ENCODE measurements at places on chromosomes 3 and 15.

DNA sequence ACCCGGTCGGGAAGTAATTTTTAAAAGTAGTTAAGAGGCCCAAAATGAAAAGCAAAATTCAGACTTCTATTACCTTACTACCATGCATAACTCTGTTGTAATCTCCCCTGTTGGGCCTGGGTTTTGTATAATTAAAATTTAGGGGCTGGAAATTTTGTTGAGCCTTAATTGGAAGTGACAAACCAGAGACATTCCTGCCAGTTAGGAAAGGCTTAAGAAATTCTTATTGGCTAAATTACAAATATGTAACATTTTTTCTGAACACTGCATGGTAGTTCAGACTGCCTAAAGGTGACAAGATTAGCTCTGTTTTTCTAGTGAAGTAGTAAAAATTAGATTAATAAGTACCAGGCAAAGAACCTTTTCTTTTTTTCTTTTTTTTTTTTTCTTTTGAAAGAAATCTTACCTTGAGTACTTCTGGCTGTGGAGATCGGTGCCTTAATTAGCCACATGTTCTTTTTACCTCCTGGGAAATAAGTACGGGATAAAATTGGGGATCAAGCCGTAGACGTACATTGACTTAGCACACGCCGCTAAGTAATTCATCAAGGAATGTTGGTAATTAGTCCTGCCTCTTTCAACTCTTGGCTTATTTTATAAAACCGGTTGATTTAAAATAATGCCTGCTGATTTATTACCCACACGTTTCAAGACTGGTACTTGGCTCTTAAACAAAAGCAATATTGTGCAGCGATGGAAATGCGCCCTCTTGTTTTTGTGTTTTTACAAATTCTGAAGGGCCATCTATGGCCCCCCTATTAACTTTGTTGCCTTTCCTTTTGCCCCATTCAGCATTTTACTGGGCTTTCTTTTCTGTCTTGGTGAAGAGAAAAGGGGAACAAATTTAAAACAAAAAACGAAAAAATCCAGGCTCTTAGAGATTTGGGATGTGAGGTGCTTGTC, 111.2 kb upstream of the SAMMSON start:
- DNase-seq: peak; percentile 73

DNA sequence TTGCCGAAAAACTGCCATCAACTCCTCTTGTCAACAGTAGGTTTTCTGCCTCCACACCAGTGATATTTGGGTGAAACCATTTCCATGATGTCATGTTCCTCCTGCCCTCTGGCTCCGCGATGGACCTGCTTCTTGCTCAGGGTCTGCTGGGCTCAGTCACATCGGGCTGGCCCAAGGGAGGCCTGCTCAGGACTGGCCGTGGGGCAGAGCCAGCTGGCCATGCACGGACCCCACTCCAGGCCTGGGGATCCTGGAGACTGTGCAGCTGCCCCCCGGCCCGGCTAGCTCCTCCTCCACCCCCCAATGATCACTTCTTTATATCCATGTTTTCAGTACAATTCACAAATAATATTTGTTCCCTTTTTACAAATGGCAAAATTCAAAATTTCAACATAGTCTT, 270.3 kb upstream of the CCDC54 start:
- no peak for DNase-seq

DNA sequence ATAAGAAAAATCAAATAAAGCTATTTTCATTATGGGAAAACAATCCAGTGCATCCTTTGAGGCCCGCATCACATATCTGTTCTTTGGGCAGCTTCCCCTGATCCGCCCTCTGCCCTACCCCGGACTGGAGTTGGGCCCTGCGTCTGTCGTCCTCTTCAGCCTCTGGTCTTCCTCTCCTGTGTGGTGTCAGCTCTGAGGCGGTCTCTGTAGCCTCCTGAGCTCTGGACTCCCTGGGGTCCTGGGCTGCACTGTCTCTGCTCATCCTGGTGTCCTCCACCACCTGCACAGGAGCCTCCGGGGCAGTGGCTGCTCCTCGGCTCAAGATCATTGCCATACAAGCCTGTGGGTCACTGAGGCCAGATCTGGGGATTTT, 7.4 kb upstream of the SNX22 start:
- no peak for DNase-seq

- no peak for DNase-seq
These were observed 36.1 kb upstream of the EPHB3 start for GRCh38 chr3:184525337-184526087.

GRCh38 chr15:100665570-100665969, 63.2 kb downstream of the ASB7 start:
- no peak for DNase-seq

GRCh38 chr15:66253418-66254088, at the start of gene MEGF11:
TSS of gene MEGF11 (minus strand) at chr15:66253750. CDS start at chr15:66128403, 125,347 bp downstream.
- DNase-seq: peak; percentile 84

DNA sequence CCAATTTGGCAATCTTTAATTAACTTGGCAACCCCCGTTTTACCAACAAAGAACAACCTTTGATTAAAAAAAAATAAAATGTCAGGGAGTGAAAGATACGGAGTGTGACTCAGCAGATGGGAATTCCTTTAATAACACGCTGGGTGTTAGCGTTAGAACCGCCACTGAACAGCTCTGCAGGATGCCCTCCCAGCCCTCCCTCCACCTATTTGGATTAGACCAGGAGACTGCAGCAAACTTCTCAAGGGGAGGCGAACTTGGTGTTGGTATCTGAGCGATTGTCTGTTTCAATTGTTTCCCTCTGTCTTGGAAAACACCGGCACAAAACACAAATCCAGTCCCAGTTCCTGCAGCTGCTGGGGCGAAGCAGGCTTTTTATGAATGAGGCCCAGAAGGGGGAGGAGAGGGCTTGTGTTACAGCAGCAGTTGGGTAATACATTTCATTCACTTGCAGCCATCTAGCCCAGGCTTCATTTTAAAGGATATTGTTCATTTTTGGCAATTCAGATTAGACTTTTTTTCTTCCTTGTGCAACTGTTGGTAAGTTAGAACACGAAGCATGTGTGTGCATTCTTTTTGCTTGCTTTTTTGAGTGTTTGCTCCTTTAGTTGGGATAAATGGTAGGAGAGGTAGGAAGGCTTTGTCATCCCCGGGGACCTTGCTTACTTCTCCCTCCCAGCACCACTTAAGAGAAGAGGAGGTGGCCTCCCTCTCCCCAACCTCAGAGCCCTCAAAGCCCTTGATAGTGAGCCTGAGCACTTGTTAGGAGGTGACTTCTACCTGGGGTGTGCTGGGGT, 152.3 kb downstream of the IGF1R start:
- peak; percentile 54 for DNase-seq

GRCh38 chr15:82543160-82543559, 2.9 kb upstream of the RPS17 start:
- DNase-seq: no peak

DNA sequence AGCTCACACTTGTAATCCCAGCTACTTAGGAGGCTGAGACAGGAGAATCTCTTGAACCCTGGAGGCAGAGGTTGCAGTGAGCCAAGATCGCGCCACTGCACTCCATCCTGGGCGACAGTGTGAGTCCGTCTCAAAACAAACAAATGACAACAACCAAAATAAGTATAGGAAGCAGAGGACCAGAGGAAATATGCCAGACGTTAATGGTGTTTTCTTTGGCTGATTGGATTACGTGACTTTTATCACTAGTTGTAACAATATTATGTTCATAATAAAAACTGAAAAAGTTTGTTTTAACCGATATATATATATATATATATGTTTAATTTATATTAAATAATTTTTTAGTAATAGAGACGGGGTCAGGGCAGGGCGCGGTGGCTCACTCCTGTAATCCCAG, 21.7 kb downstream of the NUSAP1 start:
- no peak for DNase-seq

DNA sequence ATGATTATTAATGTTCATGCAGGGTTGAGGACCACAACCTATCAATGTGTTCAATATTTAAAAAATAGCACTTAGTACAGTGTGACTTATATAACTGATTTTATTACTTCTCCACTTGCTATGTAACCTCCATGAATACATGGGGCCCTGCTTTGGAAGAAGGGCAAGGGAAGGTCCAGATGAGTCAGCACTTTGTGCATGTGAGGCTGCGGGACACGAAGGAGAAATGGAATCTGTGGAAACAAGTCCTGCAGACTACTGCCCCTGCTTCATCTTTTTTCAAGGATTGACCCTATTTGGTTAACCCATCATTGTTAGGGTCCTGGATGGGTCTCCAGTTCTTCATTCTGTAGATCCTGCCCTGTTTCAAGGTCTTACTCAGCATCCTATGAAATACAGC, 1.6 kb downstream of the NXPE3 start:
- DNase-seq: peak; percentile 5

- DNase-seq: peak; percentile 91
These were observed at the start of gene RASA2 for GRCh38 chr3:141486746-141487520. TSS of gene RASA2 (plus strand) at chr3:141487027. CDS start at chr3:141487084, 57 bp downstream.

DNA sequence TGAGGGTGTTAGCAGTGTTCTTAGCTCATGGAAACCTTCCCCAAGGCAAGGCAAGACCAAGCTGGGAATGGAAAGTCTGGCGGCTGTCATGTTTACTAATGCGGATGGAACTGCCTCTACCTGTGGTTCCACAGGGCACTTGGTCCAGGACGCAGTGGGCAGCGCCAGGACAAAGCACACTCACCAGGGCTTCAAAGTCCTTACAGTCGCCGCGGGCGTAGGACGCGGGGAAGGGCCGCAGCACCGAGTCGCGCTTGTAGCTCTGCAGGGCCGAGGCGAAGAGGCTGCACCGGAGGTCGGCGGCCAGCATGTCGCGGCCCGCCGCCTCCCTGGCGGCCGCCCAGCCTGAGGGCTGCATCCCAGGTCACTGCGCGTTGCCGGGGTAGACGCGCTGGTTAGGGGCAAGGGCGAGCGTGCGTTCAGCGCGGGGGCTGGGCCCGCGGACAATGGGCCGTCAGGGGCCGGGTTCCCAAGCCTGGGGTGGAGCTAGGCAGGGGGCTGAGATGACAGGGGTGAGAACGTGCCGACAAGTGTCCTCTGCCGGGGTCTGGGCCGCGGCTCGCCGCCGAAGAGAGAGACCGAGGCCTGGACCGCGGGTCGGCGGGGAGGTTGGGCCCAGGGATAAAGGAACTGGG, 497 bp downstream of the PARP16 start:
- peak; percentile 46 for DNase-seq
